ENCODE measurements at places on chromosomes 11 and 22. TPM values are rescaled to one million over a fixed set of nuclear protein-coding genes. Genes with fewer than 3 reads are reported as not detected.
A peak's percentile ranks its signal among the peaks of the same experiment; 100 is the strongest.

GRCh38 chr22:43867839-43868635, 5.7 kb upstream of the SULT4A1 start:
- DNase-seq = peak; percentile 32

DNA sequence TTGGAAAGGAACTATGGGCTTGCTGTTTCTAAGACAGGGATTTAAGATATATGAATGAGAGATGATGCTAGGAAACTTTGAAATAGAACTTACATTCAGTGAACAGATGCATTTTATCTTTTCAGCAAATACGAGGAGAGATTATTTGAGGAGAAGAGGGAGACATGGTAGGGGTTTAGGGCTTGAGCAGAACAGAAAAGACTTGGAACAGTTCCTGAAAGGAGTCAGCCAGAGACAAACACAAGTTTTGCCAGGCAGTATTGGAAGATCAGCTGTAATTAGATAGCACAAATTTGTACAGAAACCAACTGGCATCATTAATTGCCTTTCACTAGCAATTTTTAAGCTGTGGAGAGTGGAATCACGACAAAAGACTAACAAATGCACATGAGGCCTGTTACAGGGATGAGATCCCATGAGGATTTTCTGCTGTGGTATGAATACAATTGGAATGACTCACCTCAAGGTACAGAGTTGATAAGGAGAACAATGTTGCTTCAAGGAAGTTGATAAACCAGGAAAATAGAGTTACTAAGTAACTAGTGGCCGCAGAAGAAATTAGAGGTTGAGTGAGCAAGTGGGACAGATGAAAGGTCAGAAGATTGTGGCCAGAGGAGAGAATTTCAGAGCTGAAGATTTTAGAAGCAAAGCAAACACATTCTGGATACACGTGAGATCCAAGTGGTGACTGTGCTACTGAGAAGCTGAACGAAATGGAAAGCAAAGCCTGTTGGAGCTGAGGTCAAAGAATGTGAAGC, 67.9 kb downstream of the CYB5R2 start:
- peak; percentile 93 for DNase-seq

DNA sequence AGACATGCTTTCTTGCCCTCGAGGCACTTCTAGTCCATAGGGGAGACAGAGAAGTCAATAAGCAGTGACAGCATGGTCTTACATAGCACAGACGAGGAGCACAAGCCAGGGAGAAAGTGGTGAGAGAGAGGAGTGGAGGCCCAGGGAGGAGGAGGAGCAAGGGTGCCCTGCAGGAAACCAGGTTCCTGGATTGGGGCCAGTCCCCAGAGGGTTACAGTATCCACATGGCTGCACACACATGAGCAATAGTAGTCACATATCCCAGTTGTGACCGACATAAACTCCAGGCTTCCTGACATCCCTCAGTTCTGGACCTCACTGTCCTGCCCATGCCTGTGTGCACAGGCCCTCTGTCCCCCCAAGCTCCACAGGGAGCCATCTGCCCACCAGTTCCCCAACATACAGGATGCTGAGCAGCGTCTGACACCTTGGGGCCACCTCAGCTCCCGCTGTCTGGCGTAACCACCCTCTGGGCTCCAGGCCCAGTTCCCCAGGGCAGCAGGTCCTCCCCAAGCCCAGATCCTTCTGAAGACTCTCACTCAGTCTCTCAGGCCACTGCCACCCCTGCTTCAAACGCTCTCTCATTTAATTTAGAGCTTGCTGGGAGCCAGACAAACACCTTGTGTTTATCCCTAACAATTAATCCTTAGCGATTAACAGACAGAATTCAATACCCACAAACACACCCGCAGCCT, 53.7 kb downstream of the DSCAML1 start:
- no peak for DNase-seq

DNA sequence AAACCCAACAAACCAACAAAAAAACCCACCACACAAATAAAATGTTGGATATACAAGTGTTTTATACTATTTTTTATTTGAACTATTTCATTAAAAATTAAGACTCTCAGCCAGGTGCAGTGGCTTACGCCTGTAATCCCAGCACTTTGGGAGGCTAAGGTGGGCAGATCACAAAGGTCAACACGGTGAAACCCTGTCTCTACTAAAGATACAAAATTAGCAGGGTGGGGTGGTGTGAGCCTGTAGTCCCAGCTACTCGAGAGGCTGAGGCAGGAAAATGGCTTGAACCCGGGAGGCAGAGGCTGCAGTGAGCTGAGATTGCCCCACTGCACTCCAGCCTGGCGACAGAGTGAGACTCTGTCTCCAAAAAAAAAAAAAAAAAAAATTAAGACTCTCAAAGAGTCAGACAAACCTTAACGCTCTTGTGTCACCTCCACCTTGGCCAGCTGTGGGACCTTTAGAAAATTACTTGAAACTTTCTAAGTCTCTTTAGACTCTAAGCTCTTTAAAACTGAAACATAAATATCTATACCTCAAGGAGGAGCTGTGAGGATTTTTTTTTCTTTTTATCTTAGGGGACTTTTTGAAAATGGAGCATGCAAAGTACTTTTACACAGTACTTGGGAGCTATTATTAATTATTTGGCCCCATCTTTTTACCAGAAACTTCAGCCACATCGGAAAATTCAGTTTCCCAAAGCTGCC, 68.4 kb upstream of the CLNS1A start:
- DNase-seq = no peak

GRCh38 chr11:15010865-15011264, 38.7 kb upstream of the CALCA start:
- no peak for DNase-seq

SLCO2B1 gene
- 8.2 TPM for total RNA-seq

FDXACB1 gene
- total RNA-seq = 1.4 TPM

DNA sequence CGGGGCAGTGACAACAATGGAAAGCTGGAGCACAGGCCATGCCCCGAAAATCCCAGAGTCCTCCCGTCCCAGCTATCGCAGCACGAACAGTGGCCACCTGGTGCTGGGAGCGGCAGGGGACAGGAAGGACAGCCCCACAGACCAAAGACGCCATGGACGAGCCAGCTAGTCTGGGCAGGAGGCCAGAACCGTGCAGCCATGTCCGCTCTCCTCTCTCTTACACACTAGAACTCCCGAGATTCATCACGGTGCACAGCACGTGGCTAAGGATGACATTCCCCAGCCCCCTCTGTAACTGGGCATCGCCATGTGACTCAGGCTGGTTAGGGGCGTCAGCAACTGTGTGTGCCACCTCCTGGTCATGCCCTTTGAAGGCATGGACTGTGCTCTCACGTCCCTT, 4.6 kb downstream of the CDPF1 start:
- peak; percentile 58 for DNase-seq

GRCh38 chr11:115644856-115645255, 140.6 kb upstream of the CADM1 start:
- no peak for DNase-seq

- DNase-seq = no peak
These were observed 16.9 kb upstream of the TRMU start for GRCh38 chr22:46318576-46318975.

DNA sequence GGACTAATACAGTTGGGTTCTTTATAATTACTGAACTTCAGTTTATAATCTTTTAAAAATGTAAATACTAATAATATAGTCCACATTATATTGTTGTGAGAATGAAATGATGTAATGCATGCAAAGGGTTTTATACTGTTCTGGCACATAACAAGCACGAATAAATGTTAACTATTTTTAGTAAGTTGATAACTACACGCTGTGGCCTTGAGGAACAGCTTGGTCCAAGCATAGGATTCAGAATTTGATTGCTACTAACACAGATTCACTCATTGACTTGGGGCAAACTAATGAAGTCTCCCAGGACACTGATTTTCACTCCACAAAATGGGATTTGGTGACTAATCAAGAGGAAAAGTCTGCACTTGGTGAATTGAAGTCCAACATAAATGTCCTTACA, 38.3 kb downstream of the KCNA4 start:
- no peak for DNase-seq

DNA sequence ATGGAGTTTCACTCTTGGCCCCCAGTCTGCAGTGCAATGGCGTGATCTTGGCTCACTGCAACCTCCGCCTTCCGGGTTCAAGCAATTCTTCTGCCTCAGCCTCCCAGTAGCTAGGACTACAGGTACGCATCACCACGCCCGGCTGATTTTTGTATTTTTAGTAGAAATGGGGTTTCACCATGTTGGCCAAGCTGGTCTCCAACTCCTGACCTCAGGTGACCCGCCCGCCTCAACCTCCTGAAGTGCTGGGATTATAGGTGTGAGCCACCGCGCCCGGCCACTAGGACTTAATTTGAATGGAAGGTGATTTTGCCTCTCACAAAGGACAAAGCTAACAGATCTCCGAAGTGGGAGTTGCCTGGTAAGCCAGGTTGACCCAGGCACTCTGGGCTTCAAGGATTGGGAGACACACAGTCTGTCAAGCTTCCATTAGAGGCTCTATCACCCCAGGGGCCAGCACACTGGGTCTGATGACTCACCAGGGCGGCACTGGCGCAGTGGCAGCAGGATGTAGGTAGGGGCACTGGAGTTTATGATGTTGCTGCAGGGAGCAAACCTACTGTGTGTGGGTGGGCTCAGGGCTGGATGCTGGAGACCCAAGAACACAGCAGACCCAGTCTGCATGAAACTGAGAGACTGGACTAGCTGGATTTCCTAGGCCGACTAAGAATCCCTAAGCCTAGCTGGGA, 17.8 kb upstream of the KCTD14 start:
- no peak for DNase-seq

GRCh38 chr22:24977370-24978221, 25.1 kb downstream of the KIAA1671 start:
- peak; percentile 21 for DNase-seq

DNA sequence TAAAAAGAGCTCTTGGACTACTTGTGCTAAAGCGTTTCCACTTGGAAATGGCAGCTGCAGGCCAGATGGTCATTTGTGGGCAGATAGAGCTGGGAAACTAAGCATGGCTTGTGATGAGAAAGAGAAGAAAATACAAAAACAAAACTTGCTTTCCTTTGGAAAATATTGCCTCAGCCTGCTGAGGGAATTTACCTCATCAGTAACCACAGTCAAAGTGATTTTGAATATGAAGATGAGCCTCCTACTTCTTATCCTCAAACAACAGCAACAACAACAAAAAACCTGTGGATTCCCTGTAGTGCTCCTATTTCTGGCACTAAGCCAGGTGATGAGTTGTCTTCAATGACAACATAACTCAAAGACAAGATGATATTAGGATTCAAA, 62.7 kb upstream of the FIBIN start:
- DNase-seq = no peak

DNA sequence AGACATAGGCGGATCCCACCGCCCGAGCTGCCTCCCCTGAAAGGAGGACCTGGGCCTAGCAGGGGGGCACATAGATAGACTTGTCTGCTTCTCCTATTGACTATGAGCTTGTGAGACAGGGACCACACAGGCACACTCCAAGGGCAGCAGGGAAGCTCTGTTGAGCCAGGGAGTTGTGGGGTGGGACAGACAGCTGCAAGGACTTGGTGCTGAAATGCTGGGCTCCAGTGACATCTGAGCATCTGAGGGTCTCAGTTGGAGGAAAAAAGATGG, 53.4 kb upstream of the ANO1 start:
- no peak for DNase-seq

DNA sequence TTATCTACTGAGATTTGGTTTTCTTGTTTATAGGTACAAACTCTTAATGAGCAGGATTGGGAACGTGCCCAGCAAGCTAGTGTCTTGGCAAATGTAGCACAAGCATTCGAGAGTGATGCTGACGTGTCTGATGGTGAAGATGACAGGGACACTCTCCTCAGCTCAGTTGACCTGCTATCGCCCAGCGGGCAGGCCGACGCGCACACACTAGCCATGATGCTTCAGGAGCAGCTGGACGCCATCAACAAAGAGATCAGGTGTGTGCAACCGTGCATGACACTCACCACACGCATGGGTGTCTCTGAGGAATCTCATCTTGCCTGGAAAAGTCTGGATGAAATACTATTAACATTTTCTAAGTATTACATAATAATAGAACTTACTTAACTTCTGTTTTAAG, 54.7 kb upstream of the CTTN start:
- no peak for DNase-seq

- DNase-seq = no peak
These were observed 26.5 kb upstream of the TREH start for GRCh38 chr11:118705791-118706545.

DNA sequence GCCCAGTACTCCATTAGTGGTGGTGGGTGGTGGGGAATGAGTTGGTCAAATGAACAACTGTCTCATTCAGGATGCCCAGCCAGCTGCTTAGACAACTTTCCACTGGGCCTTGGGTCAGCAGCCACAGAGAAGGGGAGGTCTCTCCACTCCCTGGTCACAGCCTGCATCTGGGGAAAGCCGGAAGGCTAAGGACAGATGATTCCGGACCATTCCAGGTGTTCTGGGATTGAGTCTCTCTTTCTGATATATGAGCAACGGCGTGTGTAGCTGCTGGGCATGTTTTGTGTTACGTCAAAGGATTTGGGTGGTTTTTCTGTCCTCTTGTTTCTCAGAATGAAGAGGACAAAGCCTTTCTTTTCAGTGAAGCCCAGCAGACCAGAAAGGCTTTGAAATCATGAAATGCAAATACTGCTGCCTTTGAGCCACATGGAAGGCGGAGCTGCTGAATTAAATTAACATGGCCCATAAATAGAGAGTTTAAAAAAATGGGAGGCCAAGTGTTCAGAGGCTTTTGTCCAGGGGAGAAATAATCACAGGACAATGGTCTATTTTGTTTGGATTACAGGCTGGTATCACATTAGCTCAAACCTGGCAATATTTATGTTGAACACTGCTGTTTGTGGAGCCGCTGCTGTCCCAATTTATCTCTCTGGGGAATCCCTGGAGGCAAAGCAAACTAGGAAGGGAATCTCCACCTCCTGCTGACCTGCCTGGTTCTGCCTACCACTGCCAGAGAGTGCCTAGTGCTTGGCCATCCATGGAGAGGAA, 234.4 kb upstream of the E2F8 start:
- DNase-seq = peak; percentile 53

DNA sequence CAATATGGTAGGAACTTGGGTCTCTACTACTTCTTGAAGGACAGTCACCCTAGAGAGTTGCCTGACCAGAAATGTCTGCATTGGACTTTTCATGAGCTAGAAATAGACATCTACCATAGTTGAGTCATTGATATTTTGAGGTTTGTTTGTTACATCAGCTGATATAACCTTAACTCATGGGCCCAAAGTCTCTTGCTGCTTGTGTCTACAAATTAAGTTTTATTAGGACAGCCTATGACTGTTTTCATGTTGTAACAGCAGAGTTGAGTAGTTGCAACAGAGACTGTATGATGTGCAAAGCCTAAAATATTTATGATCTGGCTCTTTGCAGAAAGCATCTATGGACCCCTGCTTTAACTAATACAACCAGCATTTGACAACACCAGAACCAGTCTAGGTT, 155.3 kb downstream of the MIAT start:
- DNase-seq = no peak

DNA sequence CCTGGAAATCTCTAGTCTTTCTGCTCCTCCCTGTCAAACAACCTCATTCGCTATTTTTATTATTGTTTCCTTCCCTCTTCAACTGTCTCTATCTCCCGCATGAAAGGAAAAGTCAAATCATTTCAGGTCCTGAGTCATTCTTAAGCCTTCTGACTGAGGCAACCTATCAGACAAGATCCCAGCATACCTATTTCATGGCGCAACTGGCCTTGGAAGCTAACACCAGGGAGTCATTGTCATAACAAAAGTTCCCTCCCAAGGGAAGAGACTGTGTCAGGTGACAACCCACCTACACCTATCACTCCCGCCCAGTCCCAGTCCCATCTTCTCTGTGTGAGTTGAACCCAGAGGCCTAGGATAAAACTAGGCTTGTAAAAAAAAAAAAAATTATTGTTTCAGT, 10.2 kb upstream of the ARHGAP42 start:
- no peak for DNase-seq

- DNase-seq = no peak
These were observed 244.2 kb downstream of the DDX10 start for GRCh38 chr11:108909041-108909440.
